ENCODE measurements at places on chromosomes 13 and 19. TPM values are rescaled to one million over a fixed set of nuclear protein-coding genes. Genes with fewer than 3 reads are reported as not detected.
A peak's percentile ranks its signal among the peaks of the same experiment; 100 is the strongest.

DNA sequence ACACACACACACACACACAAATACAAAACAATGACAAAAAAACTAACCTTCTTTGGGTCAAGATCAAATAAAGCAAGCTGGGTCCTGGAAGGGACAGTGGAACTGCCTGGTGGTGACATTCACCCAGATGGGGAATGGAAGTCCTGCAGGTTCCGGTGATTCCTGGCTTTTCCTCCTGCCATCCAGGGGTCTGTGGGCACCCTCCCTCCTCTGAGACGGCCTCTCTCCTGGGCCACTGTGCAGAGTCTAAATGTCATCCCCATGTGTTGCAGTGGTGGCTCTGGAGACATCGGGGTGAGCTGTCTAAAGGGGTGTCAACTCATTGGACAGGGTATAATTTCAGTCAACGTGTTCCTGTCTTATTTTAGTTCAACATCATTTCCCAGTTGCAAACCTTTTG, 248.2 kb downstream of the ZNF536 start:
- no peak for DNase-seq

GRCh38 chr13:50678464-50679162, 164.9 kb downstream of the DLEU7 start:
- DNase-seq: no peak

- no peak for DNase-seq
Observed at GRCh38 chr19:46296722-46297461, at the start of gene HIF3A. HIF3A (plus strand) TSS chr19:46297042; CDS start chr19:46297077, 35 bp downstream.

- no peak for DNase-seq
Observed at GRCh38 chr19:18848878-18849661, 17.3 kb downstream of the UPF1 start.

- DNase-seq: no peak
Observed at GRCh38 chr13:64293923-64294322, 2878.3 kb upstream of the PCDH20 start.

DNA sequence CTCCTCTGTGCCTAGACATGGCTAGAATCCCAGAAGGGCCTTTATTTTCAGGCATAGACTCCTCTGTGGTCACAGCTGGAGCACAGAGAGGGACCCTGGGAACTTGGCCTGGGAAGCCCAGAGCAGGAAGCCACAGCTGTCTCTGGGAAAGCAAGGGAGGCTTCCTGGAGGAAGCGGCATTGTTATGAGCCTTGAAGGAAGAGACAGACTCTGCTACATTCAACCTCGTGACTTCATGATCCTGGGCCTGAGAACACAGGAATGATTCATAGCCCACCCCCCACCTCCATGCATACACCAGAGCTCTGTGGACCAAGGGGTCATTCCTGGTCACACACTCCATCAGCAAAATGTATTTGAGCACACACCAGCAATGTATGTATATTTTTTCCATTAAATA, 8.6 kb downstream of the RDH8 start:
- no peak for DNase-seq

DNA sequence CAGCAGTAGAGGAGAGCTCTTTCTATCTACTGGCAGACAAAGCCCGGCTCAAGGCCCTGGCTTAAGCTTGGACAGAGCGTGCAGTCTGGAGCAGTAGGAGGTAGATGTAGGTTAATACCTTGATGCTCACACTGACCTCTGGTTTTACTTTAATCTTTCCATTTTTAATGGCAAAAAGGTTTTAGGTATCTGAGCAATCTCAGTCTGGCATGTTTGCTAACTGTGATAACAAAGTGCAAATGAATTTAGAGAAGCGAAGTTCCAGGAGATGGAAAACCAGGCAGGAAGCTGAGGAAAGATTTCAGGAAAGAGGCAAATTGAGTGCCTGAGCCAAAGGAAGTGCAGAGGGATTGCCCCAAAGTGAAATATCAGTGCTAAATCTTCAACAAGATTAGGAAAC, 356.6 kb downstream of the FOXO1 start:
- no peak for DNase-seq

GRCh38 chr19:54674021-54674617, 11.3 kb downstream of the LILRB4 start:
- DNase-seq: peak; percentile 63

DNA sequence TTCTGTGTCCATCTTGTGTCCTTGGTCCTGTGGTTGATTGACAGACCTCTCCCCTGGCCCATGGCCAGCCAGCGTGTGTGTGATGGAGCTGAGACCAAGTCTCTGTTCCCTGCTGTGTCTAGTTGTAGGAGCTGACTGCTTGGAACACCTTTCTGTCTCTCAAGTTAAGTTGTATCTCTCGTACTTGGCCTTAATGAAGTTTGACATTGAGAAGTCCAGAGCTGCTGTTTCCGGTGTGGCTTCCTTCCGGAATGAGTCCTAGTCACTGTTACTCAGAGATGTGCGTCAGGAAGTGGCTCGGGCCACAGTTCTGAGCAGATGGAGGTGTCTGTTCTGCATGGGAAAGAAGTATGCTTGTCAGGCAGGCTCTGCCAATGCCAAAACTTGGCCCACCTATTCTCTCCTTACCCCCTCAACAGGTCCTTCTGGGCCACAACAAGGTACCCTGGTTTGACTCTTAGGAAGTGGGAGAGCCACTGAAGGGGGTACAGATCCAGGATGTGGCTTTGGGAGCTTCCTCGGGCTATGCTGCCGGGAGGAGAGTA, 54.3 kb downstream of the GATAD2A start:
- DNase-seq: peak; percentile 82

- DNase-seq: no peak
Observed at GRCh38 chr13:85995788-85996418, 196.7 kb upstream of the SLITRK6 start.

DNA sequence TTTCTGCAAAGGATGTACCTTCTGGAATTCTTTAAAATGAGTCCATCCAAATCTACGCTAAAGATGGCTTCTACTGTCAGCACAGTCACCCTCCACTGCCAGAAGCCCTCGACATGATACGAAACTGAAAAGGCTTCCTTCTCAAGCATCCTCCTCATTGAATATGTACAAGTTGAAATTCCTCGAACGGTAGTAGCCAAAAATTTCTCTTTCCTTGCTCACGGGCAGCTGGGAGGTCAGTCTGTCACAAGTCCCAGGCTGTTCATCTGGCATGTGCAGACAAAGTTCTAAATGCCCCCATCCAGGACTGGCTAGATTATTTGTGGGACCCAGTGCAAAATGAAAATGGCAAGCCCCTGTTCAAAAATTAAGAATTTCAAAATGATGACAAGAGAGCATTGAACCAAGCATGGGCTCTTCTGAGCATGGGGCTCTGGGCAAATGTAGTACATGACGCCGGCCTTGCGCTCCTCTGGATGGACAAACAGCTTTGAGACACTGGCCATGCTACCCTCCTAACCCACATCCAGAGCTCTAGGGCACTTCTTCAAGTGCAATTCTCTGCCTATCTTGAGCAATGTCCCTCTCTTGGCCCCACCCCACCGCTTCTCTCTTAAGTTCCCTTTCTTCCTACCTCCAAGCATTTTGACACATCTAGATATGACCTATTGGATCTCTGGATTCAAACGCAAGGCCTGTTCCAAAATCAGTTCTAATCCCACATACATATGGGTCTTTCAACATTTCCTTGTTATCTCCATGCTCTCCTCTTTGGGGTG, 78.9 kb upstream of the FLT1 start:
- DNase-seq: no peak

- DNase-seq: no peak
Observed at GRCh38 chr19:33261511-33262189, 36.0 kb upstream of the SLC7A10 start.

DNA sequence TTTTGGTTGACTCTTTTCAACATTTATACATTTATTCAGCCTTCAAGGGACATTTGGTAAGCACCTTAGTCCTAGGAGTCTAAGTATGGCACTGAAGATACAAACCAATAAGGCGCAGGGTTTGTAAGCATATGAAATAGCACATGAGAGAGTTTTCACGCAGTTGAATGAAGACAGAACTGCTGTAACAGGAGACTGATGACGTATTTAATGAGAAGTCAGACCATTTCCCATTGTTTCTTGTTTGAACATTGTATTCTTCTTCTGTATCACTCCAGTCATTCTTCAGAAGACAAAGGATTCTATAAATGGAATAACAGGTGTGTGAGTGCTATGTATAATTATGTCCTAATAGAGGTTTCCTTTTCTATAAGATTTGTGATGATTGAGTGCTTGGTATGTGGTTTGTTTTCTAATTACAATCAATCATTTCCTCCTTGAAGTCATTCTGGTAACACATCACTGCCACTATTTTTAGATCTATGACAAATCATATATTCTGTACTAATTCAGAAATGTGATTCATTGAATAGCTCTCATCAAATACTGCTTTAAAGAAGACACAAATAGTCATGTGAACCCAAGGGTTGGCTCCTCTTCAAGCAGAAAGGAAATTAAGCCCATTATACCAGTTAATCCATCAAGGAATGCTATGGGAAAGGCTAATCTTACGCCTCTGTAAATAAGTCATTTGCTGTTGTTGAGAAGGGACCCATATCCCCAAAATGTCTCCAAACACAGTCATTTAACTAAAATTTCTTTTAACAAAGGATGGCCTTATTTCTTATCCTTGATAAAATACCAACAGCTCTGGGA, 222.8 kb upstream of the NBEA start:
- no peak for DNase-seq

DNA sequence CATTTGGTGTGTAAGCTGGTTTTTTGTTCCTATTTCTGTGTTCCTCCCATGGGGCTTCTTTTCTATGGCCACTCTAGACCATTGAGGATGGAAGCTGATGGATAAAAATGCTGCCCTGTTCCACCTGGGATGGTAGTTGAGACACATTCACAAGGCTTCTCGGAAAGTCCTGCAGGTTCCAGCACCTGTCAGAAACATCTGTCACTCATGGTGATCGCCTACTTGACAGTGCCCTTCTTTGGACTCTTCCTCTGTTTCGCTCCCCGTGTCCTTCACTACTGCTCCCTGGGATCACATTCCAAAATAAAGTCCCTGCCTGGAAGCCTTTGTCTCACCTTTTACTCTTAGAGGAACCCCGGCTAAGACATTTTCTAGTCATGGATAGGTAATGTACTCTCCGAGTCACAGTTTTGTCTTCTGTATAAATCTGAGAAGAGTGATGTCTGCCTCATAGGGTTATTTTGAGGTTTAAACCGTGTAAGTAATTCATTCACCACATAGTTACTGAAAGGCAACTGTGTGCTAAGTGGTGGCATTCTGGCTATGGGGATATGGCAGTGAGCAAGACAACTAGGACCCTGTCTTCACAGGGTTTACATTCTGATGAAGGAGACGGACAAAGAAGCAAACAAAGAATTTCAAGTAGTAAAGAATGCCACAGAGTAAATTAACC, 21.0 kb downstream of the UBAC2 start:
- no peak for DNase-seq

DNA sequence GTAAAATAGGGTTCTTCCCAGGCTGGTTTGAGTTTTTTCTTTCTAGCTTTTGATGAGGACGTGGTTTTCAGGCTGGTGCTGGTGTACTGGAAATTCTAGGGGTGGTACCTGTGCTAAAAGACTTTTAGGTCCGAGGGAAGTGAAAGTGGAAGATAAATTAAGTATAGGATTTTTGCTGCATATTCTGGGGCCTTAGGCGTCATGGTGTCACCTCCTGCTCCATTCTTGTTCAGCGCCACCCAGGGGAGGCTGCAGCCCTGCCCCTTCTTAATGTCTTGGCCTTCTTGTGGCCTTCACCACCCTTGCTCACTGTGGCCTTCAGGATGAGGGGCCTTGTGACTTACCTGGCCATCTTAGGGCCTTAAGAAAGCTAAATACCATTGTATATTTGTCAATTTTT, 12.4 kb downstream of the ZNF552 start:
- peak; percentile 33 for DNase-seq

DNA sequence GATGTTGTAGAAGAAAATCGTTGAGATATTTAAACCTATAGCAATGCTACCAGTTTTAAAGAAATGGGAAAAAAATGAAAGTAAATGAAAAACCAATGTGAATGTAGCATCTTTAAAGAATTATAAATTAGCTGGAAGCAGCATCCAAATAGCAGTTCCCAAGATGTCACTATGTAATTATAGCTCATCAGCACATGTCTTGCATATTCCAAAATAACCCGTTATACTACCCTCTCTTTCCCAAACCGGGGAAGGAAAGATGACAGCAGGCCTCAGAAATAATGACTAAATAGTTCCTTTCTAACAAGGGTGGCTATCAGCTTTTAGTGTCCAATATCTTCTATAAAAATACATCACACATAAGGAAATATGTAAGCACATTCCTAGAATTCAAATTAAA, 140.5 kb downstream of the FGF14 start:
- DNase-seq: no peak

DNA sequence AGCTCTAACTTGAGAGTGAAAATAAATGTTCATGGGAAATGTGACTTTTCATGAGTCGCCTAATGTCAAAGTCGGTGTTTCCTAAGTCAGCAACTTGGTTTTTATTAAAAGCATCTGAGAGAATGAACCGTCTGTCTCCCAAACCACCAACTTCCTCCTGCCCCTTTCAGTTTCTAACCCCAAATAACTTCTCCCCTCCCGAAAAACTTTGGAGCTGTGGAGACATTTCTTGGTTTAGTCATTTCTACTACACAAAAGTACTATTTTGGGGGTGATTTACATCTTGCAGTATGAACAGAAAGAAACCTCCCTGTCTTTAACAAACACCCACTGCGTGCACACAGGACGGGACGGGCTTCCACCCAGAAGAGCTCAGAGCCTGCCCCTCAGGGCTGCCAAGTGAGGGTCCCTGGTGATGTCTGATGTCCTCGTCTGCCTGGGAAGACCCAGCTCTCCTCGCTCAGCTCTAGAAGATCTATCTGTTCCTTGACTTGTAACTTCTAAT, 65.0 kb downstream of the RASA3 start:
- DNase-seq: peak; percentile 22

DNA sequence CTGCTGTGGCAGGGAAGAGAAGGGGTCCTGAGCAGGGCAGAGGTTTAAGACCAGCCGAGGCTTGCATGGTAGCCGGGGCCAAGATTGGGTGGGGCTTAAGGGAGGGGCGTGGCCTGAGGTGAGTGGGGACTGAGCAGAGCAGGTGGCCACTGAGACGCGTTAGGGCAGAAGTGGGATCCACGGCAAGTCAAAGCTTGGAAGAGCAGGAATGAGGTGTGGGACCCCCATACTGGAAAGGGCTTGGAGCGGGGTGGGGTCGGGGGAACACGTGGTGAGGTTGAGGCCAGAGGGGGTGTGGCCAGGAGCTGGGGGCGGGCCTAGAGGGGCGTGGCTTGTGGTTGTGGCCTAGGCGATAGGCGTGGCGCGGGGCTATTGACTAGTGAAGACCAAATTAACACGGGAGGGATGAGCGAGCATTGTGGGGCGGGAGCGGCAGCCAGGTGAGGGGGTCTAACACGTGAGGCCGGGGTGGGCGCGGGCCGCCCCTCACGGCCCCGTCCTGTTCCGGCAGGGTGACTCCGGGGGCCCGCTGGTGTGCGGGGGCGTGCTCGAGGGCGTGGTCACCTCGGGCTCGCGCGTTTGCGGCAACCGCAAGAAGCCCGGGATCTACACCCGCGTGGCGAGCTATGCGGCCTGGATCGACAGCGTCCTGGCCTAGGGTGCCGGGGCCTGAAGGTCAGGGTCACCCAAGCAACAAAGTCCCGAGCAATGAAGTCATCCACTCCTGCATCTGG, 3.3 kb downstream of the CFD start:
- peak; percentile 89 for DNase-seq

- peak; percentile 69 for DNase-seq
Observed at GRCh38 chr13:21675095-21675991, 4.5 kb downstream of the FGF9 start.

- no peak for DNase-seq
Observed at GRCh38 chr13:112664501-112665203, 25.2 kb upstream of the ATP11A start.

- DNase-seq: no peak
Observed at GRCh38 chr19:23787106-23787505, 28.4 kb upstream of the ZNF681 start.

LACC1 gene
- 11.3 TPM for total RNA-seq

GIPR gene
- total RNA-seq: 24.6 TPM

KCNN4 gene
- 40.0 TPM for total RNA-seq

ZNF497 gene
- 4.5 TPM for total RNA-seq

IFI30 gene
- total RNA-seq: 170 TPM

ZNF546 gene
- 9.3 TPM for total RNA-seq

TUBA3C gene
- not detected for total RNA-seq
